ENCODE measurements at places on chromosomes 11 and 22.

DNA sequence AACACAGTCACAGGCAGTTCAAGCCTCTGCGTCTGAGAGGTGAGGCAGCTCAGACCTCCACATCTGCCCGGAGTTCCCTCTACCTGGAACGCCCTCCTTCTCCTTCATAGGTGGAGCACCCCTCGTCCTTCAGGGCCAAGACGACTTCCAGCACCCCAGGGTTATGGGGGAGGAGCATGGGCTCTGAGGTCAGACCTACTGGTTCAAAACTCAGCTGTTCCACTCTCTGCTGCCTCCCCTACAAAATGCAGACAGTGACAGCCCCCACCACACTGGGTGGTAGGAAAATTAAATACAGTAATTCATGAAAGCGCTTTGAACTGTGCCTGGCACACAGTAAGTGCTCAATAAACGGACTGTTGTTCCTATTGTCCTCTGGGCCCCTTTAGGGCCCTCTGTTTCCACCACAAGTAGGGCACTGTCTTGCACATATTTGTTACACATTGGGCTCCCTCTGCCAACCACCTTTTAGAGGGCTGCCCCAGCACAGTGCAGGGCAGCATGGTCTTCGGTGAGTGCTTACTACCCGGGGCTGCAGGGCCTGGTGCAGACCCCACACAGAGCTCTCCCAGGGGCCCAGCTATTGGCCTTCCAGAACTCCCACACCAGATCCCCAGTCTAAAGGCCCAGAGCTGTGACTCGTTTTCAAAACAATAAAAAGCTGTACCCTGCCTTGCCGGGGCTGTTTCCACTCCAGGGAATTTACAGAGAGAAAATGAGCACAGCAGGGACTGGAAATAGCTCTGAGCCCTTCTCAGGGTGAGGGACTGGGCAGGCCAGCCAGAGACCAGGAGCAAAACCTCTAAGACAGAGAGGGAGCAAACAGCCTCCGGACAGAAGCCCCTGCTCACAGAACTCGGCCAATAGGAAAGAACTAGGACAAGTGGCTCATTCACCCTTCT is 2.5 kb downstream of the TMEM184B start:
- DNase-seq: no peak

DNA sequence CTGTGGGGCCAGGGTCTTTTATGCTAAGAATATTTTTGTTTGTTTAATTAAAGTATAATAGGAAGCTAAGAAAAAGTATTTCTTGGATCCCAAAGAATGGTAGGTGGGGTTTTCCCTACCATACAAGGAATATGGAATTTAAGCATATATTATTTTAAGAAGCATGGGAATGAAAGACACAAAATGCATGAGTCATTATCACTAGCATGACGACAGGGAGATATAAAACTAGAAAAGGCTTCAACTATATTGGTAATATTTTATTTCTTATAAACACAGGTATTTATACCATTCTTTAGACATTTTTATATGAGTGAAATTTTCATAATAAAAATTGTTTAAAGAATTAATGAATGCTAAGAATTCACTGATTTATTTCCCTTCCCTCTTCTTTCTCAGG is 39.3 kb upstream of the SOX6 start:
- no peak for DNase-seq

DNA sequence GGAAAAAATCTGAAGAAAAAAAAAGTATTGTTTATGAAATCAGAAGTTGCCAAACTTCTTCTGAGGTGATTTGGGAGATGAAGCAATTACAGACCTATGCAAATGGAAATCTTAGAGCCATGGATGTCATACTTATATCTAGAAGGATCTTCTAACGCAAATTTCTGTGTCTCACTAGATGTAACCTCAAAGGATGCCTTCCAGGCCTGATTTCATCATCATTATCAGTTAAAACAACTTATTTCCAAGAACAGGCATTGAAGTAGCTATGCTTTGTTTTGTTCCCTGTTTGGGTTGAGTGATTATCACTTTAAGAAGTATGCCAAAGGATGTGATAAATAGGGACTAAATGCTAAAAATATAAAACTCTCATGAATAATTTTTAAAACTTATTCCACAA is 43.9 kb upstream of the ANGPTL5 start:
- DNase-seq: no peak

DNA sequence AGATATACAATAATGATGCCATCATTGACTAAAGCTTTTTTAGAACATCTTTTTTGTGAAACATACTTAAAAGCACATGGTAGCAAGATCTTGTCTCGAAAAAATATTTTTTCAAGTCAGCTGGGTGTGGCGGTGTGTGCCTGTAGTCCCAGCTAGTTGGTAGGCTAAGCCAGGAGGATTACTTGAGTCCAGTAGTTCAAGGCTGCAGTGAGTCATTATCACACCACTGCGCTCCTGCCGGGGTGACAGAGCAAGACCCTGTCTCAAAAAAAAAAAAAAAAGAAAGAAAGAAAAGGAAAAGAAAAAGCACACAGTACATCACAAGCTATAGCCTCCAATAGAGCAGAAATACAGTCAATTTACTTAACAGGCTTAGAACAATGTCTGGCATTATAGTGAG is 37.0 kb downstream of the ENTHD1 start:
- no peak for DNase-seq

DNA sequence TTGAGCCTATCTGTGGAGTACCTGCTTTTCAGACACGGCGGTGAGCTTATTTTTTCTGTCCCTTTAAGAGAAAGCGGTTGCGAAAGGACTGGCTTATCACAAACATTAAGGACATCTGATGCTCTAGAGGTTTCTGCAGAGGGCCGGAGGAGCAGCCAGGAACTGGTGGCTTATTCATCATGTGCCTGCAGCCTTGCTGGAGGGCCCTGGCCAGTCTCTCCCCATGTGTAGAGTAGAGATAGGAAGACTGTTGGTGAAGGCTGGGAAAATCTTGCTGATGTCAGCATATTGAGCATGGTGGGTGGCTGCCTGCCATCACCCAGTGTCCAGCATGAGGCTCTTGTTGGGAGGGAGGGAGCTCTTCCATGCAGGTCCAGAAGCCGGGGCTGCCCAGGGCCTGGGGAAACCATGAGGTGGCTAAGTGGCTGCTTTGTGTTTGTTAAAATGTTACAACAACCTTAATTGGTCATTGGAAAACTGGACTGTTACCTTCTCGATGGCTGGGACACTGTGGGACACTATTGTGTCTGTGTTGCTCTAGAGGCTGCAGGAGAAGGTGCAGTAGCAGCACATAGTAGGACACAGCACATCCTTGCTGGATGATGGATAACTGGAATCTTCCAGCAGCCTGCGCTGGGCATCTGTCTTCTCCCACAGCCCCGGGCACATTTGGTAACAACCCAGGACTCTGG is 54.3 kb downstream of the TSPAN18 start:
- DNase-seq: no peak

DNA sequence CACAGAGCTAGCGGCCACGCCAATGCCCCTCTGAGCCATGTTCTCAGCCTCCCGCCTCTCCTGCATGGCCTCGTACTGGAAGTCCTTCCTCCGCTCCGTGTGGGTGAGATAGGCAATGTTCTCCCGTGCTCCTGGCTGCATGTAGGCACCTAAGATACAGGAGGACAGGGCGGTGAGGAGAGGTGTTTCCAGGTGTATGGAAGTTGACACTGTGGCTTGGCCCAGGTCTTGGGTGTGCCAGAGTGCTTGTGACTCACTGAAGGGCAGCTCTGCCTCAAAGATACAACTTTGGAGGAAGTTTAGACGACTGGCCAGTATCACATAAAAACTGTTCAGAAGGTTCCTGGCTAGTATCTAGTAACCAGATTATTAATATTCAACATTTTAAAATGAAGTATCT is 8.5 kb downstream of the SRRD start:
- DNase-seq: no peak

DNA sequence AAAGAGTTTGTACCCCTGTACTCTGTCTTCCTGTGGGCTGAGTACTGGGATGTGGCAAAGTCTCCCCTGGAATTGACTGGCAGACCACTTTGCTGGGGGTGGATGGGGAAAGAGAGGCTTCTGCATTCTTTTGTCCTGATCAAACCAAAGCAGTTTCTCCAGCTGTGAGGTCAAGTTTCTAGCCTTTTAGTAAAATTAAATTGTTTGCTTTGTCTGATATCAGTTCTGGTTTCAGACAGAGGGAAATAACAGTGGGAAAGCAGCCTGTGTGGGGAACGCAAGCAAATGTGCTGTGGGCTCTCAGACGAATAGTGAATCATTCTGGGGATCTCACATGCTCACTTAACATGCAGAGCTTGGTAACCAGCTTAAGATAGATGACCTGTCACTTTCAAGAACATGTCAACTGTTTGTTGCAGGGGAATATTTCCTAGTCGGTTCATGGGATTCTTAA is 151.6 kb downstream of the FAT3 start:
- DNase-seq: no peak

- DNase-seq: no peak
These were observed 8.0 kb downstream of the POU2AF1 start for GRCh38 chr11:111370902-111371578.

GRCh38 chr11:65366340-65366773 is 11.8 kb downstream of the TIGD3 start:
- DNase-seq: no peak

GRCh38 chr11:73384872-73385689 is 8.9 kb downstream of the RELT start:
- no peak for DNase-seq

GRCh38 chr11:7533199-7534041 is 19.6 kb downstream of the PPFIBP2 start:
- DNase-seq: no peak

GRCh38 chr22:32570501-32570900 is 95.9 kb downstream of the FBXO7 start:
- no peak for DNase-seq

DNA sequence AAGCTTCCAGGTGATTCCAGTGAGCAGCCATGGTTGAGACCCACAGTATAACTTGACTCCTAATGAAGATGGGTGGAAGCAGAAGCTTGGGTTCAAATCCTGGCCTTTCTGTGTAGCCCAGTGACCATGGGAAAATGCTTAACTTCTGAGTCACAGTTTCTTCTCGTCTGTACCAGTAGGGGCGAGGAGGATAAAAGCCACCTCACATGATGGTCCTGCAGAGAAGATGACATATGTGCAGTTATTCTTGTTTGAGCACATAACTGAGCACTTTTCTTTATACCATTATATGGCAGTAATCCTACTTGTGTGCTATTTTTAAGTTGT is 4.9 kb downstream of the TMEM109 start:
- DNase-seq: no peak

GRCh38 chr11:113392236-113392921 is 4.8 kb downstream of the ANKK1 start:
- no peak for DNase-seq

DNA sequence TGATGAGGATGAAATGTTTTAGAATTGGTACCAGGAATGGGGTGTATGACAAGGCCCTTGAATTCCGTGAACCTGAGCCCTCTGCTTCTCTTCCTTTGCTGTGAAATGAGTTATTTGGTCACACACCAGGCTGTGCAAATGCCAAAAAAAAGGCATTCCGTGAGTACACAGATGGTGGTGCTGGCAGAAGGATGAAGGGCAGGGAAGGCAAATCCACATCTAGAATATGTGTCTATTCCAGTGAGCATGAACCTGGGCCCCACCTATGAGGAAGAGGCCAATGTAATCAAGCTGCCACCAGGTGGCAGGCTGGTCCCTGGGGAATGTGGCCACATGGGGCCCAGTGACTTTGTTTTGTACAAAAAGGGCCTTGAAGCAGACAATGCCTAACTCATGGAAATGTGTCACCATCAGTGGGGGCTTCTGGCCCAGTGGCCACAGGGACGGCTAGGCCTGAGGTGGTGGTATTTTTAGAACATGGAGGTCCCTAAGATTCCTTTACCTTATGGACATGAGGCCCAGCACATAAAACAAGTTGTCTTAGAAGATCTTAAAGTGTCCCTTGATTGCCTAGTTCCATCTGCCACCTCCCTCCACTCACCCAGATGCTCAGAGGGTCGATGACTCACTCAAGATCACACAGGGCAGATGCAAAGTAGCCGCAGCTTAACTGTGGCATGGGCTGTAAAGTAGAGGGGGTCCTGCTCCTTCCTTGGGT is 3.9 kb upstream of the RNF215 start:
- DNase-seq: peak; percentile 72

- DNase-seq: no peak
These were observed 250.2 kb downstream of the MN1 start for GRCh38 chr22:27551402-27551801.

DNA sequence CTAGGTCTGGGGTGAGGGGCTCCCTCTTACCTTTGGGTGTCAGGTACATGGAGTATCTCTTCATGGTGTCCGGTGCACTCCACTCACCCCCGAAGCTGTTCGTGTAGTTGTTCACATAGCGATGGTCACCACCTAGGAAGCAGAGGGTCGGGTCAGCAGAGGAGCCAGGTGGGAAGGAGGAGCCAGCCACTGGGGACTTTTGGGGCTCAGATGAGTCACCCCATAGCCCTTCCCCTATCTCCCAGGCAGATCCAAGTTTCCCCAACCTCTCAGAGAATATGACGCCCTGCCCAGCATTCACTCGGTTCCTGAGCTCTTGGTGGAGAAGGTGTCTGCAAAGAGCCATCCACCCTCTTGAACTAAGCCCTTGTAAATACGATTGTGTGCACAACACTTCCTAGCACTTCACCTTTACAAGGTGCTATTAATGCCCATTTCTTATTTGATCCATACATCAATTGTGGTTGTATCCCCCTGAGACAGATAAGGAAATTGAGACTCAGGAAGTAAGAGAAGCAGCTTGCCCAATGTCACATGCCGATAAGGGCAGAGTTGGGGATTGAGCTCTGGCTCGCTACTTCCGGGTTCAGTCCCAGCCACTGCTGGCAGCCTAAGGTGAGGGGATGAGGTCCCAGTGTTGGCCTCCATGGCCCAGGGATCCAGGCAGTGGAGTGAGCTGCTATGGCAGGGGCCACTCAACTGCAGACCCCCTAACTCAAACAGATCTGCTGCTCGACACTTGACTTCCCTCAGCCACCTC is 14.8 kb downstream of the TRIM29 start:
- DNase-seq: no peak

- DNase-seq: no peak
These were observed at the start of gene SLN for GRCh38 chr11:107711861-107712755. Gene SLN, minus strand, starts transcription at chr11:107712056.

DNA sequence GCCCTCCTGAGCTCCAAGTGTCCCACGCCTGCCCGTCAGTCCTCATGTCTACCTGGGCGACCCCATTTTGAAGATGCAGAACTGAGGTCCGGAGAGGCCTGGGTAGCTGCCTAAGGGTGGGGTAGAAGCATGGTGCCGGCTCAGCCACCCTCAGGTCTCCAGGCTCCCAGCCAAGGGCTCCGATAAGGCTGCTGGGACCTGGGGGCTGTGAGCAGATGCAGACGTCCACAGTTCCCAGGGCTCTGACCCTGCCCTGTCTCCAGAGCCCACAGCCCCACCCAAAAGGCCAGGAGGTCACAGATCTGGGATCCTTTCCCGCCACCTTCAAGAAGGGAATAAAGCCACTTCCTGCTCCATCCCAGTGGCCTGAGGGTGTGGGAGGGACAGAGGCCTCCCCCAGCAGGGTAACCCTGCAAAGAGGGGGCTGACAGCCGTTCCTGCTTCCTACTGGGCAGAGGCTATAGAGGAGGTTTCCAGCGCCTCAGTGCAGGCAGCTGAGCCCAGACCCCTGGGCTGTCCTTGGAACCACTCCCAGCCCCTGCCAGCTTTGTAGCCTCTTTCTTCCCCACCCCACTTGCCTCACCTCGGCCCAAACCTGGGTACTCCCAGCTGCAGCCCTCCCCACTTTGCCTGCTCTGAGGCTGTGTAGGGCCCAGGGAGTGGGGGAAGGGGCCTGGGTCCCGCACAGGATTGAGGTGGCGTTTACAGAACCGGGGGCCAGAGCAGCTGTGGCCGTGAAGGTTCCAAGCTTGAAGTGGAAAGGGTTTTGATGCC is 85.5 kb downstream of the CDKN1C start:
- DNase-seq: no peak

GRCh38 chr11:131185915-131186314 is 184.5 kb upstream of the NTM start:
- no peak for DNase-seq

All from stimulated activated CD4-positive, alpha-beta T cell treated with anti-CD3 and anti-CD28 coated beads, Interleukin-1b, Interleukin-23, amount 100 ng/mL, for 4 hours (primary cell).